Fibroblast of skin of back (primary cell): ENCODE measurements at places on chromosomes 12 and 14.

DNA sequence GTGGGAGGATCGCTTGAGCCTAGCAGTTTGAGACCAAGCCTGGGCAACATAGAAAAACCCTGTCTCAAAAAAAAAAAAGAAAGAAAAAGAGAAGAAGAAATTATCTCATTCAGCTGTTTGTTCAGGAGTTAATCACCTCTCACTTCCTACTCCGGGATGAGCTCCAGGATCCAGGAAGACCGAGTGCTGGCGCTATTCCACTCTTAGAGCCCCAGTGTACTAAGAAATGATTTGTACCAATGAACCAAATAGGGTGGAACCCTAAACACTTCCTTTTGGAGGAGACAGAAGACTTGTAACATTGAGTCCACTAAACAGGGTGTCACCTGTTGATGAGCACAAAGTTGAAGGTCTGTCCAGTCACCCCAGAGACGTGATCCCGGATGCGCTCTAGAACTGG is 3.6 kb downstream of the ALKBH2 start:
- no peak for DNase-seq

- peak; percentile 16 for DNase-seq
Observed at GRCh38 chr12:65121049-65121955, at the start of gene WIF1. Gene WIF1, minus strand, starts transcription at chr12:65121305. Its CDS starts 114 bp downstream, at chr12:65121191.

DNA sequence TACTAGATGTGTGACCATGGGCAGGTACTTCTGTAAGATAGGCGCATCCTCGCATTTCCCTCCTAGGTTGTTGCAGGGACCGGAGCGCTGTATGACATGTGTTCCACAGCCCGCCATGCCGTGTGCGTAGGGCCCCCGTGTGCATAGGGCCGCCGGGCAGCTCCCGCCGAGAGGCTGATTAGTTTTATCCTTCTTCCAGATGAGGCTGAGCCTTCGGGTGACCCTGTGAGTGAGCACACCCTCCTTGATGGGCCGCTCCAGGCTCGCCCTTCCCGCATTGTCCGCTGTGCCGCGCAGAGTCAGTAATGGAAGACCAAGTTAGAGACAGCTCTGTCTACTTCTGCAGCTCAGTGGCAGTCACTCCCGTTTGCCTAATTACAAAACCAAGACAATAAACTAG is 72.9 kb upstream of the DYNC1H1 start:
- DNase-seq: no peak

- DNase-seq: no peak
Observed at GRCh38 chr12:57129889-57130288, 1.6 kb downstream of the LRP1 start.

GRCh38 chr12:112852810-112853209 is 54.0 kb upstream of the OAS1 start:
- DNase-seq: no peak

DNA sequence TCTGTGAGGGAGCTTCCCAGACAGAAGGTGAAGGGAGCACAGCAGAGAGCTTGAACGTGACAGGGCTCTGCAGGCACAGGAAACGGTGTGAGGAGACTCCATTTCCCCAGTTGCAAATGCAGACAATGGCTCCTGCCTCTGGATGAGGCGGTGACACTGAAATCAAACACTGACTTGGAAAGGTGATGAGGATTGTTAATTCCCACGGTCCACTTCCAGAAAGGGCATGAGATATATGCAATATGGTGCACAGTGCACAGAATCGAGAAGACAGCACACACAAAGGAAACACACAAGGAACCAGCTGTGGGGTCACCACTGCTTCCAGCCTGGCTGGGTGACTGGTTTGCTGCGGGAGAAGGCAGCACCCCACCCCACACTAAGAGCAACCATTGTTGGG is 42.0 kb downstream of the SYNE3 start:
- no peak for DNase-seq

GRCh38 chr12:59858508-59859170 is 262.8 kb downstream of the SLC16A7 start:
- DNase-seq: no peak

GRCh38 chr12:4051596-4051995 is 178.4 kb upstream of the PARP11 start:
- no peak for DNase-seq

- DNase-seq: no peak
Observed at GRCh38 chr14:54251356-54251755, 145.5 kb upstream of the CDKN3 start.

- no peak for DNase-seq
Observed at GRCh38 chr12:128671528-128672042, 152.2 kb downstream of the SLC15A4 start.

GRCh38 chr12:67352682-67353081 is 83.5 kb downstream of the CAND1 start:
- DNase-seq: peak; percentile 34
